ENCODE measurements at places on chromosomes 4 and X. TPM values are rescaled to one million over a fixed set of nuclear protein-coding genes. Genes with fewer than 3 reads are reported as not detected.
A peak's percentile ranks its signal among the peaks of the same experiment; 100 is the strongest.

Gene SPANXN4
- total RNA-seq = not detected

Gene PLCXD1
- total RNA-seq = 9.0 TPM

Gene CDKL2
- total RNA-seq = 0.38 TPM

- no peaks in the 10 kb centered on the region for H3K4me1 ChIP-seq
- no peaks in the 10 kb centered on the region for H3K27me3 ChIP-seq
- DNase-seq = no peak
- H3K36me3 ChIP-seq = no peaks in the 10 kb centered on the region
- no peak overlapping the region for H3K4me3 ChIP-seq
- no peak overlapping the region for H3K27ac ChIP-seq
Observed at GRCh38 chr4:138938366-138938690, 77.3 kb upstream of the NOCT start.

DNA sequence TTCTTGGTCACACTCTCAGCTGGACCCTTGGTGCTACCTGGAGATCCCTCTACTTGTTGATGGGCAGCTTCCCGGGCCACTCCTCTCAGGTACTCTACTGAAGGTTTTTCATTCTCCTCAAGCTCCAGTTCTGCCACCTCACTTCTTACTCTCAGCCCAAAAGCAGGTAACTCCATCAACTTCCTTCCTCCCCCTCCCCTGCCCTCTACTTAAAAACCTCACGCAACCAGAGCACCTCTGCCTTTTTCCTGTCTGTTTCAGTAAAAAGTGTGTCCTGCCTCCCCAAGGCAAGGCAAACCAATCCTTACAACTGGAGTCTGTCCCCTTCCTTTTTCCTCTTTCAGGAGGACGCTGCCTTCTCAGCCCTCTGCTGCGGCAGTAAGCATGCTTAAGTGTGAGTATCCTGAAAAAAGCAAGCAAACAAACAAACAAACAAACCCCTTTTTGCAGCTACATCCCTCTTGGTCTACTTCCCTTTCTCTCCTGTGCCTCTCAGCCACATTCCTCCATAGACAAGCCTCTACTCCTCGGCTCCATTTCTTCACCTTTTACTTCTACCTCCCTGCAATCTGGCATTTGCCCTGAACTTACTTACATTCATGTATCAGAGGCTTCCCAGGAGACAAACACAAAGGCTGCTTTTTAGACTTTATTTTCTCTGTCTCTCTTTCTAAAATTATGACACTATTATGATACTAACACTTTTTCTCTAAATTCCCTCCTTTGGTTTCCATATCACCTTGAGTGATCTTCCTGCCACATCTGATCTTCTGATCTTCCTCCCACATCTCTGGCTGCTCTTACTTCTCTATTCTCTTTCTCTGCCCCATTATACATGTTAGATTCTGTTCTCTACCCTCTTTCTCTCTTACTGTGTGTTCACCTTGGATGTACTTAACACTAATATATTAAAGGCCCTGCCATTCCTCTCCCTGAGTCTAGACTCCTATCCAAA lies 5.4 kb downstream of the ALPK1 start:
- H3K27me3 ChIP-seq = no peaks in the 10 kb centered on the region
- H3K4me1 ChIP-seq = peaks cover 9% of the 10 kb centered on the region
- no peak for DNase-seq
- no peaks in the 10 kb centered on the region for H3K36me3 ChIP-seq
- no peak overlapping the region for H3K4me3 ChIP-seq

- no peaks in the 10 kb centered on the region for H3K27me3 ChIP-seq
- no peaks in the 10 kb centered on the region for H3K4me1 ChIP-seq
- H3K36me3 ChIP-seq = no peaks in the 10 kb centered on the region
- no peak overlapping the region for H3K4me3 ChIP-seq
- DNase-seq = no peak
- no peak overlapping the region for H3K27ac ChIP-seq
Observed at GRCh38 chr4:3405176-3405575, 36.6 kb upstream of the HGFAC start.

DNA sequence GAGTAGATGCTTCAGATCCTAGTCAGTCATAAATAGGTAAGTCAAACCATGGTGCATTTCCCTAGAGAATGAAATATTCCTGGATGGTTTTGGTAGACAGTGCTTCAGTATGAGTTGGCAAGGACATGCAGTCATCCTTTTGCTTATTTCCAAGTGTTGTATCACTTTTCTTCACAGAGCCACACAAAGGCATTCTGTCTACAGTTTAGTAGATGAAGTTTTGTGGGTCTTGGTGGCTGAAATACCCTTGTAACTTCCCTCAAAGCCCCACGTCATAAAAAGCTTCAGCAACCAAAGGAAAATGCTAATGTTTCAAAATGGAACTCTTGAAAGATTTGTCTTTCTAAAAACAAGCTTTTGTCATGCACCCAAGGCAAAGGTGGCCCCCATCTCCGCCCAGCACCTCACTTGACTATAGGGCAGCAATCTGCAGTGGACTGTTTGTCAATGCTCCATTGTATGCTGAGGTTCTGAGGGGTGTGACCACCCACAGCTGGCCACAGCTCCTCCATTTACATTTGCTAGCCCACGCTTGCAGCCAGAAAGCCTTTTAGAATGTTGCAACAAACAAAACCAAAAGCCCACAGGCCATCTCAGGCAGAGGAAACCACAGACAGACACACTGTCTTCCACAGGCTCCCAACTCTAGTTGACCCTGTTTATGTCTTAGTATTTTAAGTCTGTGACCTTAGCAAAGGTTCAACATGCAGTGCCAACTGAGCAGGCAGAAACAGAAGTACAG lies 87.1 kb upstream of the FAM9C start:
- no peaks in the 10 kb centered on the region for H3K36me3 ChIP-seq
- no peaks in the 10 kb centered on the region for H3K27me3 ChIP-seq
- no peak for DNase-seq

DNA sequence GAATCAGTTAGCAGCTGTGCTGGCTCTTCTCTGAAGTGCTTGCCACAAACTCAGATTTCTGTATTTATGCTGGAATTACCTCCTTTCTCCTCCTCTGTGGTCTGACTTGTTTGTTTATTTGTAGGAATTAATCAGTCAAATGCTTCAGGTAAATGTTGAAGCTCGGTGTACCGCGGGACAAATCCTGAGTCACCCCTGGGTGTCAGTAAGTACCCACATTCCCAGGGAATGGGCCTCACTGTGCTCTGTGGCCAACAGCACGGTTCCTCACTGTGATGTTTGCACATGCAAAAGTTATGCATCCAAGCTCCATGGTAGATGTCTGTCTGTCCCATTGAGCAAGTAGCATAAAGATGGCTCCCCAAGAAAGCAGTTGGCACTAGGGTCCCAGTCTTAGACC lies 169.9 kb downstream of the DCLK2 start:
- no peak overlapping the region for H3K4me3 ChIP-seq
- H3K27ac ChIP-seq = no peak overlapping the region
- DNase-seq = no peak
- H3K27me3 ChIP-seq = no peaks in the 10 kb centered on the region
- H3K4me1 ChIP-seq = no peaks in the 10 kb centered on the region
- no peaks in the 10 kb centered on the region for H3K36me3 ChIP-seq

GRCh38 chr4:6128221-6128850 lies 72.0 kb downstream of the JAKMIP1 start:
- no peaks in the 10 kb centered on the region for H3K36me3 ChIP-seq
- H3K27me3 ChIP-seq = peaks cover 54% of the 10 kb centered on the region
- H3K4me3 ChIP-seq = no peak overlapping the region
- DNase-seq = no peak
- H3K4me1 ChIP-seq = no peaks in the 10 kb centered on the region
- H3K27ac ChIP-seq = no peak overlapping the region

DNA sequence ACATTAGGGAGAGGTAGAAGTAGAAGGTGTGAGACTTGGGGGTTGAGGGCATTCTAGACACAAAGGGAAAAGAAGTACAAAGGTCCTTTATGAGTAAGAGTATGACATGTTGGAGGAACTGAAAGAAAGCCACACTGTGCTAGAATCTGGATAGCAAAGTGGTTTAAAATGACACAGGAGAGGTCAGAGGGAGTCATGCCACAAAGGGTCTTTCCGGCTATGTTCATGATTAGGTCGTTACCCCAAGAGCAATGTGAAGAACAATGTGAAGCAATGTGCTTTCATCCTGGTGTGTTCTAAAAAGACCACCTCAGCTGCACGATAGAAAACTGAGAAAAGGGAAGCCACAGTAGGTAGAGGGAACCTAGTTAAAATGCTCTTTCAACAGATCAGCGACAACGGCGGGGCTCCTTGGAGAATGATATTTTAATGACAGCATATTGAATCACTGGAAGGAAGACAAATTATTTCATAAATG lies 29.2 kb downstream of the SMIM14 start:
- peak overlapping the region; percentile 41 for H3K27ac ChIP-seq
- DNase-seq = no peak
- no peaks in the 10 kb centered on the region for H3K27me3 ChIP-seq
- peaks cover 6% of the 10 kb centered on the region for H3K36me3 ChIP-seq
- peaks cover 44% of the 10 kb centered on the region for H3K4me1 ChIP-seq
- no peak overlapping the region for H3K4me3 ChIP-seq

DNA sequence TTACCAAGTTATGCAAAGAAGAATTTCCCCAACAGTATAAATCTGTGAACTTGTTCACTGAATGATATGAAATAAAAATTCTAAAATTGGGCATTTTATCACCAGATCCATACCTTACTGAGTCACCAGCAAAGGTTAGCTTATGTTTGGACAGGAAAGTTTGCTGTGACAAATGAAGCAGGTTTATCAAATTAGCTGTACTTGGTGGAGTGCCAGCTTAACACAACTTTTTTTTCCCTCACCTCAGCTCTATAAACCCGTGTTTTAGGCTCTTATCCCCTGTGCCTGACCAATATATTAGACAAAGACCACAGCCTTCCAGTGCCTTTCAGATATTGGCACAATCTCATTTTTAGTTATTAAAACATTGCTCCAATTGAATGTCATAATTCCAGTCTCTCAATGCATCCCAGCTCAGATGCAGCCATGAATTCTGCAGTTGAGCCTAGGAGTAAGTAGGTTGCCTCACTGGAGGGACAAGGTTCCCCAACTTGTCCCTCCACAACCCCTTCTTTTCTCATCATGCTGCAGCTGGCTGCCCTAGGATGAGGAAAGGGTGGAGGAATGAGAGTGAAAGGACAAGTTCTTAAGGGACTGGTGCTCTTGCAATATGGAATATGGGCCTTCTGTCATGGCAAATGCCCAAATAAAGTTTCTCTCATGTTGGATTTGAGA lies 27.0 kb upstream of the PDGFC start:
- no peaks in the 10 kb centered on the region for H3K27me3 ChIP-seq
- H3K4me1 ChIP-seq = peaks cover 26% of the 10 kb centered on the region
- peak overlapping the region; percentile 69 for H3K27ac ChIP-seq
- DNase-seq = peak; percentile 35
- no peaks in the 10 kb centered on the region for H3K36me3 ChIP-seq

- H3K36me3 ChIP-seq = no peaks in the 10 kb centered on the region
- H3K27me3 ChIP-seq = no peaks in the 10 kb centered on the region
- no peak overlapping the region for H3K4me3 ChIP-seq
- no peak overlapping the region for H3K27ac ChIP-seq
Observed at GRCh38 chr4:90007494-90008167, 113.0 kb downstream of the MMRN1 start.

- H3K27me3 ChIP-seq = no peaks in the 10 kb centered on the region
- no peak overlapping the region for H3K4me3 ChIP-seq
- no peaks in the 10 kb centered on the region for H3K4me1 ChIP-seq
- no peak overlapping the region for H3K27ac ChIP-seq
- no peaks in the 10 kb centered on the region for H3K36me3 ChIP-seq
Observed at GRCh38 chrX:21958916-21959315, 18.4 kb downstream of the SMS start.

- H3K36me3 ChIP-seq = no peaks in the 10 kb centered on the region
- DNase-seq = no peak
- H3K4me3 ChIP-seq = no peak overlapping the region
Observed at GRCh38 chr4:5266991-5267390, 215.7 kb downstream of the STK32B start.

DNA sequence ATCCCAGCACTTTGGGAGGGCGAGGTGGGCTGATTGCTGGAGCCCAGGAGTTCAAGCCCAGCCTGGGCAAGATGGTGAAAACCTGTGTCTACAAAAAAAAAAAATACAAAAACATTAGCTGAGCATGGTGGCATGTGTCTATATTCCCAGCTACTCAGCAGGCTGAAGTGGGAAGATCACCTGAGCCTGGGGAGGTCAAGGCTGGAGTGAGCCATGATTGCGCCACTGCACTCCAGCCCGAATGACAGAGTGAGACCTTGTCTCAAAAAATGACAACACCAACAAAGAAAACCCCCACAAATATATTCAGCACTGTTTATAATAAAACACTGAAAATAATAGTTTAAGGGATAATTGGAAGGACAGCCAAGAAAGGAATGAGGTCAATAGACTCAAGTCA lies 3.6 kb upstream of the ELOVL6 start:
- H3K27ac ChIP-seq = no peak overlapping the region
- peaks cover 12% of the 10 kb centered on the region for H3K4me1 ChIP-seq
- no peak for DNase-seq
- no peaks in the 10 kb centered on the region for H3K27me3 ChIP-seq

All from PC-9 (cell line).